ENCODE measurements at places on chromosomes 6 and 20.
A peak's percentile ranks its signal among the peaks of the same experiment; 100 is the strongest.

DNA sequence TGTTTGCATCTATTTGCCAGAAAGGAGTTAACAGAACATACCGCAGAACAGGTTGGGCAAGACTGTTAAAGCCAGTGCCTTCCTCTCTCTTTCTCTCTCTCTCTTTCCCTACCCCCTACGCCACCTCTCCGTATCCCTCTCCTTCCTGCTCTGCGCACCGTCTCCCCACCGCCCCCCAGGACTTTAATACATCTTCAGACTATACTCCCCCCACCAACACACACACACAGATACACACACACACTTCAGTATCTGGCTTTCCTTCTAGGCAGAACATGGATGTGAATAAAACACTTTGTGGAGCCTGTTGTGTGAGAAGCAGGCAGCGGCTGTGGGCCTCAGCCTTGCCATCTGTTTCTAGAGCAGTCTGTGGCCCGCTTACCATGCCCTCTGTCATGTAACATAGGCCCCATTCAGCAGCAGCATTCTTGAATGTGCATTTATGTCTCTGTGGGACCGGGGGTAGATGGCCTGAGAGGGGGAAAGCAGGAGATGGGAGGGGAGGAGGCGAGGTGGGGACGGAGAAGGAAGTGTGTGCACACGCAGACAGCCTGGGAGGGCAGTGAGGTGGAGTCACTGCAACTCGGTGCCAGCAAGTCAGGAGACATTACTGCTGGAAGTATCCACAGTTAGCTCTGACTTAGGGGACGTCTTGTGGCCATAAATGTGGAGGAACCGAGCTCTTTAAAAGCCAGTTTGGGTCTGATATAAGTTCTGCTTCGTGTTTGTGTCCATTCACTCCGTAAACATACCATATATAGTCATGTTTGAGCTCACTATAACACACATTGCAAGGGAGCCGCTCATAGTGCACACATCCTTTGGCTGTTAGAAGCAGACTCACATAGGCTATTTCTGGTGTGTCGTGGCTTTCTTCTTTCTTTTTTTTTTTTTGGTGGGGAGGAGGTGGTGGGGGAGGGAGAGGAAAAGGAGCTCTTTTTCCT lies 38.4 kb downstream of the RREB1 start:
- DNase-seq = peak; percentile 56

GRCh38 chr6:85452441-85452881 lies 2.6 kb downstream of the NT5E start:
- DNase-seq = no peak

DNA sequence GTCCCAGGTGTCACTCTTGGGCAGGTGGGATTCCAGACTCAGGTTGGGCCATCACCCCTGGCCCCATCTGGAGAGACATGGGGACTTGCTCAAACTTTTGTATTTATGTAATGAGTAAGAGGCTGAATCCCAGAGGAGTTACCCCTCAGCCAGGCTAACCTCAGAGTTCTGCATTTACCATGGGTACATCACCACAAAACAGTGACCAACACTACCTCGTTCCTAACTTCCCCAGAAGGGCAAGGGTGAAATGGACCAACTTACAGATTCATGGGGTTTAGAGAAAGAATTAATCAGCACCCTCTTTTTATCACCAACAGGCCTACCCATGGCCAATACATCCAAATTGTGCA lies 259.9 kb upstream of the MARCKS start:
- DNase-seq = no peak

DNA sequence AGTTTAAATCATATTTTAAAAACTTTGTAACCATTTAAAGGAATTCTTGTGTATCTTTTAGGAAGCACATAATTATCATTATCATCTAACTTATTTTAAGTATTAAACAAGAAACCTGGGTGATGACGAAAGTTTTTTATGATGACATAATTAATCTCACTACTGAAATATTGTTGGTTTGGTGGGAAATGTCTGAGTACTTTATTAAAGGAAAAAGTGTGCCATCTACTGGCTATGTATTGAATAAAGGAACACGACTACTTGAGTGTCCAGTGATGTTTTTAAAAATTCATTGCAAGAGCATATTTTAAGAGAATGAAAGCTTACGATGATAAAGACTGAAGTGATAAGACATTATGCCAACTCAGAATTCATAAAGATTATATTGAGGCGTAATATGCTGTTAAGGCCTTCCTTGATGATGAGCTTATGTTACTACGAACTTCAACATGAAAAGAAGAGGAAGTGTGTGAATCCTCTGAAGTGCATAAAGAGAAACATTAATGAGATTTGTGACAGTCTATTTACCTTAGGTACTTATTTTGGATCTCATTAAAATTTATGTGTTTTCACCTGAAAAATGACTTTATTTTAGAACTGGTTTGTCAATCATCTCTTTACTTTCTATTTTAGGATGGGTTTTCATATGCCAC lies 12.0 kb upstream of the TRMT11 start:
- peak; percentile 59 for DNase-seq

- no peak for DNase-seq
Measured at GRCh38 chr20:51801823-51802123, 548 bp downstream of the SALL4 start.

DNA sequence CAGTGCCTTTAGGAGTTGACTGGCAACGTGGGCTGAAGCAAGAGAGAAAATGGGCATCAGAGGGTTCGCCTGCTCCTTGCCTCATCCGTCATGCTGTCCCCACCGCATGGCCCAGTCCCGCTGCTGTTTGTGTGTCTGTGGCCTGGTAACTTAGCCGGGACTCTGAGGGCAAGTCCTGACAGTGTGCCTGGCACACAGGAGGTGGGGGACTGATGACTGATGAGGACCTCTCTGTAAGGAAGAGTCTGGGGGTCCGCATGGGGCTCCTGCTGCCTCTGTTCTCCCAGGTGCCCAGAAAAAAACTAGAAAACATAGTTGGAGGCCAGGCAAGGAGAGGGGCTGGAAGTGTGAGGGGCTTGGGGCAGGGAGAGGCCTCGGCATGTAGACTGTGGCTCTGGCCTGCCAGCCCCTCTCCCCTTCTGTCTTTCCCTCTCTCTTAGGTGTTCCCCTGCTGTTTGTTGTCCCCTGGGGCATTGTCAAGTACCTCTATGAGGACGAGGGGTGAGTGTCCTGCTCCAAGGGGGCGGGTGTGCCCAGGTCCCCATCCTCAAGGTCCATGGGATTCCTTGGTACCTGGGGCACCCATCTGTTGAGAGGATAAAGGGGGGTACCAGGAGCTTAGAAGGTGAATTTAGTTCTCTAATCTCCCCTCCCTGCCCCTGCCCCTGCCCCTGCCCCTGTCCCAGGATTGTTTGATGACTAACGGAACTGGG lies 29.5 kb downstream of the GLP1R start:
- no peak for DNase-seq

- DNase-seq = no peak
Measured at GRCh38 chr6:109322825-109323224, 59.4 kb downstream of the CD164 start.

GRCh38 chr20:45346291-45346718 lies 1.9 kb downstream of the SDC4 start:
- no peak for DNase-seq

DNA sequence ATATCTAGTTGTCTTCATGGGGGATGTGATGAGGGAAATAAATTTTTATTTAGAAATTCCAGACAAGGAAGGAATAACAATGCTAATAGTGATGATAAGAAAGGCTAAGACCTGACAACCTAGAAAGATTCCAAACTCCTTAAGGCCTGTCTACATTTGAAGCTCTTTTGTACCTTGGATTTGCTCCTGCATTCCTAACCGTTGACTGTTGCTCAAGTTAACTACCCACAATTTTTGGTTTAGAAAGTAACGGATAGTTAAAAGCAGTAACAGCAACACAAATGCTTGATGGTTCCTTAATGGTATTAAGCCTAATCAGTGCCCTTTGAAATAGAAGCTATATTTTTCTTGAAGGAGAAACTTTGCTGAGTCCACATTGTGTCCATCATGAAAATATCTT lies 52.9 kb downstream of the TRMT11 start:
- DNase-seq = peak; percentile 84

- DNase-seq = no peak
Measured at GRCh38 chr6:56733211-56733697, 90.6 kb upstream of the DST start.

DNA sequence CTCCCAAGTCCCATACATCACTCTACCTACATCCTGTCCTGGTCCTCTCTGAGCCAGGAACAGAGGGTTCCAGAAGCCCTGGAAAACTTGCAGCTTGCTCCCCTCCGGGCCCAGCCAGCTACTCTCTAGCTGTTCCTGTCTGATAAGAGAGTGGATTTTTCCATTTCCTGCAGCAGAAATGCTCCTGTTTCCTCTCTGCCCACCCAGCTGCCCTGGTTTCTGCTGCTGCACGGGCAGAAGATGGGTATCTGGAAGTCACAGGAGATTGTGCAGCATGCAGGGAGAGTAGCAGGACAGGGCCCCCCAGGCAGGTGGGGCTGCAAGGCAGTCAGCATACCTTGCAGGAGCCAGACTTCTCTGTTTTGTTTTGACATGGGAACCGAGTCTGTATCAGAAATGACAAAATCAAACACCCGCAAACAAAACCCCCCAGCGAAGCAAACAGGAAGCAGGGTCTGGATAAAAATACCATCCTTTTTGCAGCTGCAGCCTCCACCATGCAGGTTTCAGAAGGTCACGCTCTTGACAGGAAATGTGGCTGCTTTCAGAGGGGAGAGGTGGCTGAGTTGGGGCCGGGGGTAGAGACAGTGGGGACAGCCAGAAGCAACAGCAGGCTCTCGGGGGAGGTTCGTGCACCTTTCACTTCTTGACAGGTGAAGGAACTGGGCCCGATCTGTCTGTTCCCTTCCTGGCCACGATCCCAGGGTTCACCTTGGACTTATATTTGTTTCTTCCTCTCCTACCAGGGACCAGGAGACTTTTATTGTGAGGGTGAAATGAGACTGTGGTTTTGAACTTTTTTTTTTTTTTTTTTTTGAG lies 50.8 kb upstream of the FAM83D start:
- DNase-seq = no peak

DNA sequence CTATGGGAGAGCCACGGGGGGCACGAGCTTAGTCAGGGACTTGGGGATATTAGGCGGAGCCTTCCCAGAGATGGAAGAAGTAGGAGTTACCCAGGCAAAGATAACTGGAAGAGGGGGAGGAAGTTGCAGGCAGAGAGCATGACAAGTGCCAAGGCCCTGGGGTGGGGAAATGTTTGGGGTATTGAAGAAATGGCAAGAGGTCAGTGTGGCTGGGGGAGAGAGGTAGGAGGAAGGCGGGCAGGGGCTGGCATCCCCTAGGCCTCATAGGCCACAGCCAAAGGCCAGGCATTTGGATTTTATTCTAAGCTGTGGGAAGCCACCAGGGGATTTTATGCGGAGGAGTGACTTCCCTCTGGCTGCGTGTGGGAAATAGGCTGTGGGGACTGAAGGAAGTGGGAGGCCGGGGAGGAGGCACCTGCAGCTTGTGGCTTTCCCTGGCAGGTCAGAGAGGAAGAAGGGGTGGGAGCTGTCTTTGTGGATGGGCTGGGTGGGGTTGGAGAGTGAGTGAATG lies 22.7 kb downstream of the SNAI1 start:
- no peak for DNase-seq

GRCh38 chr6:12245763-12246718 lies 44.1 kb upstream of the EDN1 start:
- no peak for DNase-seq

GRCh38 chr6:112286010-112286409 lies 31.6 kb upstream of the LAMA4 start:
- DNase-seq = no peak

- DNase-seq = peak; percentile 74
Measured at GRCh38 chr6:6366803-6367202, 46.3 kb upstream of the F13A1 start.

GRCh38 chr6:84037425-84038089 lies 4.0 kb downstream of the MRAP2 start:
- DNase-seq = no peak

DNA sequence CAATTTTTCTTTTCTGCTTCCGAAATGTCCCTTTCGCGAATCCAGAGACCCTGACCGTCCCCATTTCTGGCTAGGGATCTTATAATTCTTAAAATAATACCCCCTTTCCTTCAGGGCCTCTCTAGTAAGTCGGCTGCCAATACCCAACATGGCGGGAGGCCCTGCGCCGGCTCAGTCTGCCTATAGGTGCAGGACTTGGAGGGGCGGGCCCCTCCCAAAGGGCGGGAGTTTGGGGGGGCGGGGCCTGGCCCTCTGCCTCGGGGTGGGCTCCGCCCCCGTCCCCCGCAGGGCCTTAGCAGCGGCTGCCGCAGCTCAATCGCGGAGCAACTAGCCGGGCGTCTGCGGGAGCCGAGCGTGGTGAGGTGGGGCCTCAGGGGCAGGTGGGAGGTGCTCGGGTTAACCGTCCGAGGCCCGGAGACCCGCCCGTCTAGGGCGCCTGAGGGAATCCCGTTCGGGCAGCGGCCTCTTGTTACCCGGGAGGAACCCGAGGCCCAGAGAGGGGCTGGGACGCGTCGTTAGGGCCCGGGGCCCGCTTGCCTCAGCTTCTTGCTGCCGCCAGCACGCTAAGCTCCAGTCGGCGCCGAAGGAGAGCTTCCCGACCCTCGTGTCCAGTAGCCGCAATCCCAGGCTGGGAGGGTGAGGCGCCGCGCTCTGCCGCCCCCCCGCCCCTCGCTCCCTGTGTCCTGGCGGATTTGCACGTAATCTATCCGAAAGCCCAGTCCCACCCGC lies at the start of gene CEP250:
TSS of gene CEP250 (plus strand) at position 718 of the 729 bp plus-strand sequence. CDS start 6,770 bp downstream, outside the sequence.
- DNase-seq = peak; percentile 80

DNA sequence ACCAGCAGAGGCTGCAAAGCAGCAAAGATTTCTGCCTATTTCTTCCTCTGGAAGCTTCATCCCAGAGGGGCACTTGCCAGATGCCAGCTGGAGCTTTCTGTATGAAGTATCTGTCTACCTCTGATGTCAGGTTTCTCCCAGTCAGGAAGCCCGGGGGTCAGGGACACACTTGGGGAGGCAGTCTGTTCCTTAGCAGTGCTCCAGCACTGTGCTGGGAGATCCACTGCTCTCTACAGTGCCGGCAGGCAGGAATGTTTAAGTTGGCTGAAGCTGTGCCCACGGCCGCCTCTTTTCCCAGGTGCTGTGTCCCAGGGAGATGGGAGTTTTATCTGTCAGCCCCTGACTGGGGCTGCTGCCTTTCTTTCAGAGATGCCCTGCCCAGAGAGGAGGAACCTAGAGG lies 631.1 kb upstream of the HTR1E start:
- no peak for DNase-seq

DNA sequence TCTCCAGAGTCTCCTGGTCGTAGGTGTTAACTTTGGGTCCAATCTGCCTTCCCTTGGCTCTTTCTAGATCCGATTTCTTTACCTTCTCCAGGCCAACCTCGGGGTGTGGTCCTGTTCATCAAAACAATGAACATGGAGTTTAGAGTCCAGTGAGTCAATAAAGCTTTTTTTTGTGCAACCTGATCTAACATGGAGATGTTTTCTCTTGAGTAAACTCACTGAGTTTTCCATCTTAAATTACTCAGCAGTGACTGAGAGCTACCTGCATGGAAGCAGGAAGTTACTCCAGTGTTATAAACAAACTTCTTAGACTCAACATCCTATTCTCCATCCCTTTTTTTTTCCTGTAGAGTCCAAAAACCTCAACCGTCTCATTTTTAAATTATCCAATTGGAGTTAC lies 14.9 kb upstream of the SLC22A1 start:
- DNase-seq = peak; percentile 18

DNA sequence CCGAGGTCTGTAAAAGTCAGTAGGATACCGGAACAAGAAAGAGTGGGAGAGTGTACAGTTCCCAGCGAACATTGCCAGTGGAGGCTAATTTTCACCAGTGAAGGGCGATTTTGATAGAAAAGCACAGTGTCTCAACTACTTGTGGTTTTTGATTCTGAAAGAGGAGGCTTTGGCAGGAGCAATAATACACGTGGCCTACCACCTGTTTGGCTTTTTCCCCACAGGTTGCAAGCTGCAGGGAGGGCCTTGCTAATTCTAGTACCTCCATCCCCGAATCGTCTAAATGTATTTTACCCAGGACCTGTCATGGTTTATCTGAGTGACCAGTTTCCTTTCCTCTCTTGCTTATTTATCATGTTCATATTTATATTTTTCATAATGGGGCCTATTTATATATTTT lies 3.3 kb upstream of the EFCAB8 start:
- DNase-seq = no peak

Data from renal cortical epithelial cell (primary cell).